ENCODE measurements at places on chromosomes 1 and 21. TPM values are rescaled to one million over a fixed set of nuclear protein-coding genes. Genes with fewer than 3 reads are reported as not detected.

PGLYRP3 gene
- total RNA-seq: not detected

- H3K36me3 ChIP-seq: peaks cover 30% of the 10 kb centered on the region
- H3K27ac ChIP-seq: no peak overlapping the region
- no peaks in the 10 kb centered on the region for H3K27me3 ChIP-seq
- peaks cover 61% of the 10 kb centered on the region for H3K4me1 ChIP-seq
- no peak for DNase-seq
- no peak overlapping the region for H3K4me3 ChIP-seq
These were observed 1.6 kb downstream of the SLC25A34 start for GRCh38 chr1:15737324-15738319.

GPR137B gene
- 2.9 TPM for total RNA-seq

PRMT2 gene
- 120 TPM for total RNA-seq

DNA sequence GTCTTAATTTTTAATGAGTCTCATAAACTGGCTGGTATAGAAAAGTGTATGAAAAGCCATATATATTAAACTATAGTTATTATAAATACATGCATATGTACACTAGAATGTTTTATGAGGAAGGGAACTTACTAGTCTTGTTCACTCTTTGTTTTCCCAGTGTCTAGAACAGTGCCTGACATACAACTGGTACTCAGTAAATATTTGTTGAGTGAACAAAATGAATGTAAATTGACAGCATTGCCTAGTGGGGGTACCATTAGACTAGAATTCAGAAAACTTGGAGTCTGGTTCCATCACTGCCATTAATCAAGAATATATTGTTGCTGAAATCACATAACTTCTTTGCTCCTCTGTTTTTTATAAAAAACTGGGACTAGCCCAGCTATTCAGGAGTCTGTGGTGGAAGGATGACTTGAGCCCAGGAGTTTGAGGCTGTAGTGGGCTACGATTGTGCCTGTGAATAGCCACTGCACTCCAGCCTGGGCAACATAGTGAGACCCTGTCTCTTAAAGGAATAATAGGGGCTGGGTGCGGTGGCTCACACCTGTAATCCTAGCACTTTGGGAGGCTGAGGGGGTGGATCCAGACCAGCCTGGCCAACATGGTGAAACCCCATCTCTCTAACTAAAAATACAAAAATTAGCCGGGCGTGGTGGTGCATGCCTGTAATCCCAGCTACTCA is 51.1 kb downstream of the NFIA start:
- no peaks in the 10 kb centered on the region for H3K36me3 ChIP-seq
- H3K27me3 ChIP-seq: no peaks in the 10 kb centered on the region
- no peak overlapping the region for H3K4me3 ChIP-seq
- peaks cover 4% of the 10 kb centered on the region for H3K4me1 ChIP-seq
